ENCODE measurements at places on chromosomes 6 and 20.

GRCh38 chr6:23940466-23940865 is 185.5 kb upstream of the NRSN1 start:
- no peak for DNase-seq

- no peak for DNase-seq
Observed at GRCh38 chr20:11350126-11351005, 567.3 kb upstream of the BTBD3 start.

- DNase-seq, result no peak
Observed at GRCh38 chr6:41937861-41938574, 3.6 kb downstream of the CCND3 start.

GRCh38 chr6:47810885-47811284 is 29.1 kb downstream of the OPN5 start:
- DNase-seq, result no peak

GRCh38 chr6:98280492-98280891 is 553.9 kb upstream of the POU3F2 start:
- DNase-seq, result no peak

- DNase-seq, result no peak
Observed at GRCh38 chr20:14580418-14581074, 243.1 kb upstream of the FLRT3 start.

GRCh38 chr20:56974499-56975250 is 291.8 kb downstream of the BMP7 start:
- no peak for DNase-seq

- no peak for DNase-seq
Observed at GRCh38 chr6:143294265-143294860, 156.1 kb downstream of the ADAT2 start.

DNA sequence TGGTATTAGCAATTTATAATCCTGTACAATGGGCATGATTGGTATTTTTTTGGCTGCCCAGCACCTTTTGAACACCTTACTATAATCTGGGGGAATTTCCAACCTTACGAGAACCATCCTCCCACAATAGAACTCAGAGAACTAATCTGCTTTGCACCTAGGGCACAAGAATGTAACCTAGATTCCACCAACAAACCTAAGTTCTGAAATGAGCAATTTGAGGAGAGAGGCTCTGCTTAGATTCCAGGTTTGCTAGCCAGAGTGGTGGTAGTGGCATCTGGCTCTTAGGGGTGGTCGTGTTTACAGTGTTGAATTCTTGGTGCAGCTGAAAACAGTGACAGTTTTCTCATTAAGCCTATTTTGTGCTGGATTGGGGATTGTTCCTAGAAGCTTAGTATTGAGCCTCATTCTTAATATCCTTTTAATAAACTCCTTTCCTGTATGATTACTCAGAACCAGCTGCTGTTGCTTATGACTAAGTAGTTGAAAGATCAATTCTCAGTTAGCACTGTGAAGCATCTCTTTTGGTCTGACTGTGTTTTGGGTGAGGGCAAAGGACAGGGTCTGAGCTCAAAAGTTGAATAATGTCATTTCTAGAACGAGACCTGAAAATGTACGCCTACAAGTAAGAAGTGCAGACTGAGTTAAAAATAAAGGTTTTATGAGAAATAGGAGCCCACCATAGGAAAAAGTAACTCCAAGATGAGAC is 385.6 kb downstream of the CDKAL1 start:
- DNase-seq, result no peak

All from stimulated activated CD8-positive, alpha-beta memory T cell treated with anti-CD3 and anti-CD28 coated beads, Interleukin-2, amount 100 ng/mL, for 1 hour (primary cell).